ENCODE measurements at places on chromosomes 2 and 18. TPM values are rescaled to one million over a fixed set of nuclear protein-coding genes. Genes with fewer than 3 reads are reported as not detected.
A peak's percentile ranks its signal among the peaks of the same experiment; 100 is the strongest.

Gene EFHD1
- total RNA-seq = 25.9 TPM

Gene ZBTB7C
- total RNA-seq = 48.9 TPM

Gene PLCL1
- 6.8 TPM for total RNA-seq

Gene UPP2
- not detected for total RNA-seq

Gene SMAD4
- 225 TPM for total RNA-seq

Gene RUFY4
- total RNA-seq = 0.11 TPM

Gene UGT1A9
- not detected for total RNA-seq

Gene TSGA10
- total RNA-seq = 19.0 TPM

Gene LYG2
- total RNA-seq = not detected

DNA sequence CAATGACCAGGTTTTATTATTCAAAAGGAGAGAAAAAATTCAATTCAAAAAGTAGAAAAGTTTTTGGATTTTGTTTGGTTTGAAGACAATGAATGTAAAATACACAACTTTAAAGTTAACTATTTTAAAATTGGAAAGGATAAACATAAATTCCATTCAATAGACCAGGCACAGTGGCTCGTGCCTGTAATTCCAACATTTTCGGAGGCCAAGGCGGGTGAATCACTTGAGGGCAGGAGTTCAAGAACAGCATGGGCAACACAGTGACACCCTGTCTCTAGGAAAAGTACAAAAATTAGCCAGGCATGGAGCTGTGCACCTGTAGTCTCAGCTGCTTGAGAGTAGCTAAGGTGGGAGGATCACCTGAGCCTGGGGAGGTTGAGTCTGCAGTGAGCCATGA, 54.7 kb downstream of the SCN9A start:
- no peak for DNase-seq

DNA sequence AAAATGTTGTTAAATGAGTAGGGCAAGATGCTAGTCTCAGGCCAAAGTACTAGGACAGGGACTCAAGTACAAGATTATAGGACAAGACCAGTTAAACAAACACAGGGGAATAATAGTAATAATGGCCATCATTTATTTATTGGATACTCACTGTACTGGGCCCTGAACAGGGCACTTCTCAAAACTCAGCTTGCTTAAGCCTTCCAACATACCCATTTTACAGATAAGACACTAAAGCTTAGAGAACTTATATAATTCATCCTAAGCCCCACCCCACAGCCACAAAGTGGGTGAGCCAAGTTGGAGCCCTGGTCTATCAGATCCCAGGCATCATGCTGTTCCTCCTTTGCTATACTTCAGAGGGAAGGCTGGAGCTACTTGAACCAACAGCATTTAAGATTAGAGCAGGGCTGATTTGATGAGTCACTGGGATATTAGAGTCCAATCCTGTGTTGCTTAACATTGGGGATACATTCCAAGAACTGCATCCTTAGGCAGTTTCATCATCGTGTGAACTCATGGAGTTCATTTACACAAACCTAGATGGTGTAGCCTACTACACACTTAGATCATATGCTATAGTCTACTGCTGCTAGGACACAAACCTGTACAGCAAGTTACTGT, 153.6 kb downstream of the MTCL1 start:
- DNase-seq = no peak

- DNase-seq = peak; percentile 41
Observed at GRCh38 chr2:157291018-157291417, 33.5 kb downstream of the GALNT5 start.

GRCh38 chr2:20093263-20094141, 42.1 kb upstream of the LAPTM4A start:
- DNase-seq = peak; percentile 18

DNA sequence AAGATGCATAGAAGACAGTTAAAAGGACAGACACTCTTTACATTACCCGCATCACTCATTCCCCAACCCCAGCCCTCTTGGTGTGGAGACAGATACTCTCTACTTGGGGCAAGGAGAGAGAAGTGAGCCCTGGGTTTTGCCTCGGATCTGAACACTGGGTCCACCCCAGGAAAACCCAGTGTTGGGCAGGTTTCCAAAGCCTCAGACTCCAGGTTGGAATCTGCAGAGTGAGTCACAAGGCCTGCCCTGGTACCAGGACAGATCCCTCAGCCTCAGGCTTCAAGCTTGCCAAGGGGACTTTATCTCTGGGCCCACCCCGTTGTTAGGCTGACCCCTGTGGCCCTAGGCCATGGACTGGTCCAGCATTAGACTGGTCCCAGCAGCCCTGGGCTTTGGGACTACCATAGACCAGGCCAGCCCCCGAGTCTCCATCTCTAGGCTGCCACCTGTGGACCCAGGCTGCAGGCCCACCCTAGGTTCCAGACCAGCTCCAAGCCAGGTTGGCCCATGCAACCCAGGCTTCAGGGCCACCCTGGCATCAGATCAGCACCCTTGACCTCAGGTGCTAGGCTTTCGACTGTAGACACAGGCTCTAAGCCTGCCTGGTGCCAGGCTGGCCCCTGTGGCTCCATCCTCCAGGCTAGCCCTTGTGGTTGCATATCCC, 112.8 kb downstream of the GULP1 start:
- DNase-seq = no peak

GRCh38 chr18:44731530-44732237, 51.0 kb downstream of the SETBP1 start:
- no peak for DNase-seq

DNA sequence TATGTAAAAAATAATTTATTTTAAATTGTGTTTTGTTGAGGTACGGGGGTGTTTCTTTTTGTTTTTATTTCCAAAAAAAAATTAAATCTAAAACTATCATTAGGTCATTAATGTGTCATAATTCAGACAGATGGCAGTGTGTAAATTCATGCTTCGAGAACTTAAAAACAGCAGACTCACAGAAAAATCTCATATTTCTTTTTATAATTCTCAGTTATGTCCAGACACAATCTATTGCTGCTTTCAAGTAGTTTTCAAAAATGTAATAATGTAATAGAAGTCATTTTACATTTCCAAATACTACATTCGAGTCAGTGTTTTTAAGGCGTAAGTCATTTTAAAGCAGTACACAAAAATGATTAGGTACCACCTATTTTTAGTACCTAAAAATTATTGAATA, 14.3 kb downstream of the IKZF2 start:
- DNase-seq = no peak

DNA sequence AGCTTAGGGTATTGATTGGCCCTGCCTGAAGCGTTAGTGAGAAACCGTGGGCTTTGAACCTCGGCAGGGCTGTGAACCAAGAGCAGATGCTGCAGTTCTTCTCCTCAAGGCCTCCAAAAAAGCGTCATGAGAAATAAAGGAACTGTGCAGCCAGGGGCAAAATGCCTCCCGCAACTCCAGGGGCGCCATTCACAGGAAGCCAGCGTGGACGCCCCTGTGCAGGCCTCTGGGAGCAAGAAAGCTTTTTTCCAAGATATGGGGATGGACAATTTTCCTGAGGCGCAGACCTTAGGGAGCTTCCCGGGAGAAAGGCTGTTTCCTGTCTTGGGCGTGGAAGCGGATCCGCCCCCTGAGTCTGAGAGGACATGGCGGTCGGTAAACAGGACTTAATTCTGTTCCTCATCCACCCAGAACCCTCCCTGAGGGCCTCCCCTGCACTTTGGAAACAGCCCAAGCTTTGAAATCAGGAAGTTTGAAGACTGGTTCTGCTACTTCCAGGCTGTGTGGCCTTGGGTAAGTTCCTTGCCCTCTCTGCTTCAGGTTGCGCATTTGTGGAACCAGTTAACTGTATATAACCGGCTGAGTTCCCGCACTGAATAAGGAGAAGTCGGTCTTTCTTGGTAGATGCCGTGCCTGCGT, 29.6 kb upstream of the CABLES1 start:
- DNase-seq = no peak

GRCh38 chr2:83022631-83023210, 1436.4 kb downstream of the SUCLG1 start:
- no peak for DNase-seq

- DNase-seq = no peak
Observed at GRCh38 chr18:29853126-29853525, 1189.4 kb downstream of the DSC3 start.

GRCh38 chr2:132760405-132760804, 90.4 kb upstream of the LYPD1 start:
- no peak for DNase-seq

DNA sequence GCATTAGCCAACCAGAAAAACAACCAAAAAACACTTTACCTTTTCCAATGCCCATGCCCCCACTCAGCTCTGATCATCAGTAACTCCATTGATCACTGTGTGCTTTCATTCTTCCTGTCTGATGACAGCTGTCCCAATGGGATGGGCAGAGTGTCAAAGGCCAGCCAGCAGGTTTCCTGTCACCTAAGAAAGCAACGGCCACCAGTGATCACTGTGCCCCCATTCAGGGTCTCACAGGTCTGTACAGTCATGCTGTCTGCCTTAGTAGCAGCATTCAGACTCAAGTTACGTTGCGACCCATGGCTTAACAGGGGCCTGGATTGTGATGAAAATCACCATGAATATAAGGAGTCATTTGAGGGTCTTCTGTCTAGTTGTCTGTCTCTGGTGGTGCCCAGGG, 184.5 kb downstream of the MGAT5 start:
- no peak for DNase-seq

DNA sequence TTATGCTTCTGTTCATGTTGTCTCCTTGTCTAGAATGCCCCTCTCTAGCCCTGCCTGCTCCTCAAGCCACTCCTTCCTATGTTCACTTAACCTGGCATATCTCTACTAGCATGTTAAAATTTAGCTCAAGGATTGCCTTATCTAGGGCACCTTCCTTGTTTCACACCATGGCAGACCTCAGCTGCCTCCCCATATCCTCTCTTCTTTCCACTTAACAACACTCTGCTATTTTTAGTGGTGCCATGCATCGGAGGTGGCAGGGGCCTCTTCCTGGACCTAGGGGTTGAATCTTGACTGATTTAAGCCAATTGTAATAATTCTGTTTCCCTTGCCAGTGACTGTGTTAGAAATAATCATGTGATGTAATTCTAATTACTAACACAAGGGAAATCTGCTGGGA, 36.9 kb upstream of the FAM98A start:
- DNase-seq = no peak

GRCh38 chr2:121018136-121019061, 266.6 kb downstream of the TFCP2L1 start:
- peak; percentile 2 for DNase-seq

GRCh38 chr2:96839293-96839874, 4.4 kb downstream of the ANKRD23 start:
- no peak for DNase-seq

DNA sequence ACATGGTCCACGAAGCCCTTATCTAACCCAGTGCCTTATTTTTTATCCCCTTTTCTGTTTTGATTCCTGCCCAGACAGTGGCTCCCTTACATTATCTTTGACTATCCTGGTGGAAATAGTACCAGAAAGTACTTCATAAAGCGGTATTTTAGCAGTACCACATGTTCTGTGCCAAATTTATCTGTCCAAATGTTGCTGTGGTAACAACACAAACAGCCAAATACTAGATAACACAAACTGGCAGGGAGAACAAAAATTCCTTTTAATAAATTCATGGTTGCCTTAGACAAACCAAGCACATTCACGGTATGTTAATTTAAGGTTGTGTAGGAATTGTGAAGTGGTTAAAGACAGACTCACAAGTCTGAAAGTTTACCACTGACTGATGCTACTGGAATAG, 187.9 kb upstream of the LHCGR start:
- no peak for DNase-seq

DNA sequence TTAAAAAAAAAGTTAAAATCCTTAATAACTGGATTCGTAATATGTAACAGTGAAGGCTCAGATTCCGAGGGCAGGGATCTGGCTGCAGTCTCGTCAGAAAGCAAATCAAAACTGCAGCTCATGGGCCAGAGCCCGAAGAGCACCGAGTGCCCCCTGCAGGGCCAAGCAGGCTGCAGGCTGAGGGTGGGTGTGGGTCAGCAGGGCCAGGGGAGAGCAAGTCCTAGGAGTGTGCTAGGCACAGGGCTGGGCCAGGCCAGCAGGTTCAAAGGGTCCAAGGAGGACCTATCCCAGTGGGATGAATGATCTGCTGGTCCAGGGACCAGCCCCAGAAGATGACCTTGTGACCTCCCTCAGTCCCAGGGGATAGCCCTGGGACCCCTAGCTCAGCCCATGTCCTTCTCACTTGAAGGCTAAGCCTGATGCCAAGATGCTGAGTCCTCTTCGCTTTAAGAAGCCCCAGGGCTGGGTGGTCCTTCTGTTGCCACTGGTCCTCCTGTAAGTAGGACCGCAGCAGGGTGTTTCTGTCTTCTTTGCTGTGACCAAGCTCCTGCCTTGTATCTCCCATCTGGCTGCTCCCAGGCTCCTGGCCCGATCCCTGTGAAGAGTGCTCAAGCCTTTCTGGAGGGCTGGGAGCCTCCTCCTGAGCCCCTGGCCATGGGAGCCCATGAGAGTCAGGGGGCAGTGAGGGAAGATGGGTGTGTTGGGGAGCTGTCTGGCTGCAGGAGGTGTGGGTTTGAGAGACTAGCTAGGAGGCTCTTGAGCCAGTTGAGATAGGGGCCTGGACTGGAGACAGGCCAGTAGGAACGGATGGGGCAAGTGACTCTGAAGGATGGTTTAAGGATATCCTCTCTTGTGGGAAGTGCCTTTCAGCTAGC, 150.7 kb downstream of the DYSF start:
- no peak for DNase-seq

DNA sequence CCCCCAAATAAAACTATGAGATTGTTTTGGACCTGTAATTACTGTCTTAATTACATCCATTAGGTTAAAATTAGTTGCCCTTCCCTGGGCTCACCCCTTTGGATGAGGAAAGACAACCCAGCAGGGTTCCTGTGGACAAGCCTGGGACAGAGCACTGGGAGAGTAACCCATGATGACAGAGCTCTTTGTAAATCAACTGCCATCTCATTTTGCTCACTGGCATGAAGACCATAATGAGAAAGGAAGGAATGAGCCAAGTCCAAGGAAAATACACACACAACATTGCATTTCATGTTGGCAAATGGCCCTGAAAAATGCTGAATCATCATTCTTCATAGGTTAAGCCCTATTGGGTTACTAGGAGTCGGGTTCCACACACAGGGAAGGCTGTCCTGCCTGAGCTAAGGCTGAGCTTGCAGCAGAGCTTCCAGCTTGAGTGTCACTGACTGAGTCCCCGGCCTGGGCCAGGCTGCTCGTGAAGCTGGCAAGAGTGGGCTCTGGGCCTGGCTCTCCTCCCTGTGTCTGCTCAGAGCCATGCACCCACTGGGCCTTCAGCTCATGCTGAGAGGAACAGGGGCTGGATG, 94.1 kb upstream of the ACAA2 start:
- DNase-seq = no peak

GRCh38 chr2:105278654-105279053, 37.1 kb downstream of the GPR45 start:
- DNase-seq = no peak

DNA sequence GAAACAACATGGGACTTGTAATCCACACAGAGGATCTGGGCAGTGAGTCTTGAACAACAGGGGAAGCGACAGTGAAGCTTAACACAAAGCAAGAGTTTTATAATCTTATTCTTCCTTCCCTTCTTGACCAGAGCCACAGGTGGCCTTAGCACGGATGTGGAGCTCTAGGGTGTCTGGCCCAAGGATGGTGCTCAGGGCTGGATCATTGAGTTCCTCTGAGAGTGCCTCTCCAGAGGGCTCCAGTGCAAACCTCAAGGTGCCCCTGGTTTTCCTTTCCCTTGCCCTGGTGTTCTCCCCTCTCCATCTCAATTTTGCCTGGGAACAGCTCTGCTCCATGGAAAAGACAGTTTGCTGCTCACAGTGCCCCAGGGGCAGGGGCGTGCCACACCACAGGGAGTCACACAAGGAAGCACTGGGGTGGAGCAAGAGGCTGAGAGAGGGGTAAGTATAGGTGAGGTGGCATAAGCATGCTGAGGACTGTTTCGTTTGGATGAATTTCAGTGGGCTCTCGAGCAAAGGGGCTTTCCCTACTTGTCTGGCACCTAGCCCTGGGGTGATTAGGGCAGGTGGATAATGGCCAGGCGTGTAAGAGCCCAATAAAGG, 88.6 kb upstream of the B3GNT7 start:
- no peak for DNase-seq
